ENCODE measurements at places on chromosomes 16 and 17.
A peak's percentile ranks its signal among the peaks of the same experiment; 100 is the strongest.

- no peak for DNase-seq
Measured at GRCh38 chr16:11242658-11243057, 13.3 kb downstream of the SOCS1 start.

DNA sequence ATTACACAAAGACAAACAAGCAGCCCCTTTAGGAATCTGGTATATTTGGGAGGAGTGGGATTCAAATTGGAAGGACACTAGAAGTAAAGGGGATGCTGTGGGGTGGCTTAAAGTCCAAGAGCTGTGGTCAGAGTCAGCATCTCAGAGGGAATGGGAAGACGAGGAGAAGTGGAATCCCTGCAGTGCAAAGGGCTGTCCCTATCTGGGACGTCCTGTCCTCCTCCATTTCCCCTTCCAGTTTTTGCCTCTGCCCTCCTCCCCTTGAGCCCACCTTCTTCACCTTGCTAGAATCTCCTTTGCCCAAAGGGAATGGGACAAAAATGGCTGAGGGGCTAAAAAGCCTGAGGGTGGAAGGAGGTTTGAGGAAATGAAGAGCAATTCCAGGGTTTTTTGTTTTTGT, 4.2 kb upstream of the PLXDC1 start:
- DNase-seq, result no peak

- DNase-seq, result peak; percentile 36
Measured at GRCh38 chr16:58661199-58661830, 23.3 kb downstream of the SLC38A7 start.

DNA sequence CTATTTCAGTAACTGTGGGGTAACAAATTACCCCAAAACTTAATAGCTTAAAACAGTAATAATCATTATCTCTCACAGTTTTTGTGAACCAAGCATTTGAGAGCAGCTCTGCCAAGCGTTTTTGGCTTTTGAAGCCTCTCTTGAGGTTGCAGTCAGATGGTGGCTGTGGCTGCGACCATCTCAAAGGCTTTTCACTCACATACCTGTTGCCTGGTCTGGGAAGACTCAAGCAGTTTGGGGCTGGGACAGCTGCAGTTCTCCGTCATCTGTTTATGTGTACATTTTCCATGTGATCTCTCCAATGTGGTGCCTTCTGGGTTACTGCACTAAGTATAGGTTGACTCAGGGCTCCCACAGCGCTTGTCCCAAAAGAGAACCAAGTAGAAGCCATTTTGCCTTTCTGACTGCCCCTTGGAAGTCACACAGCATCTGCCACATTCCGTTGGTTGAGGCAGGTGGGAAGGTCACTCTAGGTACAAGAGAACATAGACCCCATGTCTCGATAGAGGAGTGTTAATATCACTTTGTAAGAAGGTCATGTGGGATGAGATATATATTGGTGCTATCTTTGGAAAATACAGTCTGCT, 49.6 kb downstream of the LDHD start:
- DNase-seq, result no peak
